ENCODE measurements at places on chromosomes 4 and X.

- DNase-seq = no peak
Observed at GRCh38 chr4:36206603-36207311, 37.6 kb downstream of the ARAP2 start.

DNA sequence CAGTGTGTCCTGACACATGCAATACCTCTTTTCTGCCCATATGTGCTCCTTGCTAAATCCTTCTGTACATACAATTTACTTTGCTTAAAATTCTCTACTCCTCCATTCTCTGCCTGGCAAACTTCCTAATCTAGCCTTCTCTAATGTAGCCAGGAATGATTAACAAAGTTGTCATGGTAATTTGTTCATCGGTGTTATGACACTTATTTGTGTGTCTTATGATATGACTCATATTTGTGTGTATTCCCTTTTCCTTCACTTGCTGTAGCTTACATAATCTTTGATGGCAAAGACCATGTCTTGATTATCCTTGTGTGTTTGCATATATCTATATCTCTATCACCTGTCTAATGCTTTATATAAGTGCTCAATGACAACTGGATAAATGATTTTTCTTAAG is 133.3 kb downstream of the COL25A1 start:
- no peak for DNase-seq

DNA sequence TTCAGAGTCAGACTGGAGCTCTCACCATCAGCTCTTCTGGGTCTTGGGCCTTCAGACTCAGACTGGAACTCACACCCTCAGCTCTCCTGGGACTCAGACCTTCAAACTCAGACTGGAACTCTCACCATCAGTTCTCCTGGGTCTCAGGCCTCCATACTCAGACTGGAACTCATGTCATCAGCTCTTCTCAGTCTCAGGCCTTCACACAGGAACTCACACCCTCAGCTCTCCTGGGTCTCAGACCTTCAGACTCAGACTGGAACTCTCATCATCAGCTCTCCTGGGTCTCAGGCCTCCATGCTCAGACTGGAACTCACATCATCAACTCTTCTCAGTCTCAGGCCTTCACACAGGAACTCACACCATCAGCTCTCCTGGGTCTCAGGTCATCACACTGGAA is 147.2 kb upstream of the MXRA5 start:
- no peak for DNase-seq

DNA sequence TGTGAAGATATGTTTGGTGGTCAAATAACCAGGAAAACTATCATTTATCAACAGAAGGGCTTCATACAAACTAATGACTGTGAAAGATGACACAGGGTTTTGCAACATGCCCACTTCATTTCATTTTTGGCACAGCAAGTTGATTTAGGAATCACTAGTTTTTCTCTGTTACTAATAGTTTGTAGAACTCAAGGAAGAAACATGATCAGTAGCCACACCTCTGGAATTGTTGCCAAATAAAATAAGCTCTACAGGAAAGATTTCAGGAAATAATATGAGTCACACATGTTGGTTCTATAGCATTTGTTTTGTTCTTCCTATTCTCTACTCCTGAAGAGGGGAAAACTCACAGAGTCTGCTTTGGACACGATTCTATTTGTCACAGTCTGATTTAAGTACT is 255.4 kb downstream of the TLL1 start:
- no peak for DNase-seq

DNA sequence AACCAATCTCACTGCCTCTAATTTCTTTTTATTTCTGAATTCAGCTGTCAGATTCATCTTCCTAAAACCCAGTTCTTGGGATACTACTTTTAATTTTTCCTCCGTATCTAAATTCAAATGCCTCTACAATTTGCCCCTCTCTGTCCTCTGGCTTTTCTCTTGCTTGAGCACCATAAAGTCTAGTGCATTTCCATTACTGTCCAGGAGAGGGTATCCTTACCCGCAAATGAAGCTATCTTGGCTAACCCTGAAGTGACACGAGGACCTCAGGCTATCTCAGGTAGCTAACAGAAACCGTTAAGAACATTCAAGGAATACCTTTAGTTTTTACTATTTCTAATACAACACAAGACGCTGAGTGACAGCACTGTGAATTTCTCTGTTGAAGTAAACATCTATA is 49.4 kb upstream of the PRR32 start:
- no peak for DNase-seq

- DNase-seq = no peak
Observed at GRCh38 chrX:861921-862320, 231.3 kb downstream of the SHOX start.

DNA sequence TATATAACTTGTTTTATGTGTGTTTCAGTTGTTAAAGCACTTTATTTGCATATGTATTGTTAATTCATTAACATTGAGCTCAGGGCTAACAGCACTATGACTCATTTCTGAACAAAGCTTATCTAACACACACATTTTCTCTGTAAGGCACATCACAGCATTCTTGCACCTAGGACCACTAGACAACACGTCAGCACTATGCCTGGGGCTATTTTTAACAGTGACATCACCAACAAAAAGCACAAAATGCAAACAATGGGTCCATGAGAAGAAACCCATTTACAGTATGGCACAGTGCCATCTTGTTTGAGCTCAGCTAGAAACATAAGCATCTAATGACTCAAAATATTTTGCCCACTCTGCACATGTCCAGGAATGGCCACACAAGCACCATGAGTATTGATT is 124.4 kb downstream of the RELL1 start:
- DNase-seq = no peak

- DNase-seq = no peak
Observed at GRCh38 chr4:5467111-5467510, 241.2 kb downstream of the EVC2 start.

- DNase-seq = no peak
Observed at GRCh38 chrX:38320819-38321218, 6.5 kb downstream of the RPGR start.
